Kidney glomerular epithelial cell (primary cell): ENCODE measurements at places on chromosomes 7 and 10.
A peak's percentile ranks its signal among the peaks of the same experiment; 100 is the strongest.

- no peak for DNase-seq
Observed at GRCh38 chr7:70063371-70063770, 465.1 kb downstream of the AUTS2 start.

DNA sequence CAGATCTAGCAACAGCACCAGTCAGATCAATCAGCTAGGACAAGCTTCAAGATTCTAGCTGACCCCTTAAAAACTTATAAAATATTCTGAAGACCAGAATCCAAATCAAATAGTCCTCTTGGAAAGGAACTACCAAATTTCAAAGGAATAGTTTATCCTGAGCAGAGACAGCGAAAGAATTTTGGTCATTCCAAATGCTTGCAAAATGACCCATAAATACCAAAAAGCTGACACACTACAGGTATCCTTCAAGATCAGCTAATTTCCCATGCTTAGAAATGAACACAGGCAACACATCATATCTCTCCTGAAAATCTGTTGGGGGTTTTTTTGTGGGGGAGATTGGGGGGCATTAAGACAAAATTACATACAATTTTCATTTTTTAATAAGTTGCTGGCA, 78.8 kb downstream of the PDSS1 start:
- no peak for DNase-seq

GRCh38 chr7:43395351-43395750, 187.6 kb upstream of the STK17A start:
- no peak for DNase-seq

DNA sequence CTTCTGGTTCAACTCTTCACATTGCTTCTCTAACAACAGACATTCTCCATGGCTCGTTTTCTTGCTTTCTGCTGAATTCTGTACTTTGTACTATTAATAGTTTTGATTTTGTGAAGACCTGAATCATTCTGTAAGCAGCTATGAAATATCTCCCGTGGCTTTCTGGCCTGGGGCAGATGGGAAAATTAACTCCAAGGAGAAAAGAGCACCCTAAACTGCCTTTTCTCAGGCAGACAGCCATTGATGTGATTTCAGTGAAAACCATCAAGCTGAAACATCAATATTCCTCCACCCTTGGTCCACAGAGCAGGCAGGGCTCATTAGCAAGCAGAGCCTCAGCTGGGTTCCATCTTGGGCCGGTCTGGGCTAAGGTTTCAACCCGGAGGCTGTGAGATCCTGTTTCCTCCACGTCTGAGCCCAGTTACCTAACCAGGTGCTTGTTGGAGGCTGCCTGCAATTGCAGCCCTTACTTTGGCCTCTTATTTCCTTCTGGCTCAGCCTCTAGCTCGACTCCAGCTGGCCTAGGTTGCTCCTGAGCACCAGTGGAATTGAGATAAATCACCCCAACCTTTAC, 21.1 kb upstream of the EZH2 start:
- no peak for DNase-seq

GRCh38 chr10:12719365-12719764, 282.1 kb downstream of the CCDC3 start:
- no peak for DNase-seq

DNA sequence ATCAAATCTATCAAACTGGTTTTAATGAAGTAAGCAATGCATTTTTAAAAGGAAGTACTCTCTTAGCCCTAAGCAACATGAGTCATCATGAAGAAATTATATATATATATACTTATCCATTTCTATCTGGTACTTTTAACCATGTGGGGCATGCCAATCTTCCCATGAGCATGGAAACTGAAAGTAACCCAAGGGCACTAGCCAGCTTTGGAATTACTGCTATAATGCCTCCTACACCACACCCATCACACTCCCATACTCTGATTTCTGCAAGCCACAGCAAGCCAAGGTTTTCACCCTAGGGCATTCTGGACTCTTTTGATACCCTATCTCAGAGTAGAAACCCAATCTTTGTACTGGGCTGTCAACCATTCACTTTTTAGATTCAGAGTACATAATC, 204.6 kb downstream of the IMMP2L start:
- DNase-seq: no peak

GRCh38 chr10:25646371-25646770, 287.7 kb upstream of the MYO3A start:
- DNase-seq: no peak

GRCh38 chr7:24905996-24906770, 73.8 kb downstream of the OSBPL3 start:
- peak; percentile 77 for DNase-seq

DNA sequence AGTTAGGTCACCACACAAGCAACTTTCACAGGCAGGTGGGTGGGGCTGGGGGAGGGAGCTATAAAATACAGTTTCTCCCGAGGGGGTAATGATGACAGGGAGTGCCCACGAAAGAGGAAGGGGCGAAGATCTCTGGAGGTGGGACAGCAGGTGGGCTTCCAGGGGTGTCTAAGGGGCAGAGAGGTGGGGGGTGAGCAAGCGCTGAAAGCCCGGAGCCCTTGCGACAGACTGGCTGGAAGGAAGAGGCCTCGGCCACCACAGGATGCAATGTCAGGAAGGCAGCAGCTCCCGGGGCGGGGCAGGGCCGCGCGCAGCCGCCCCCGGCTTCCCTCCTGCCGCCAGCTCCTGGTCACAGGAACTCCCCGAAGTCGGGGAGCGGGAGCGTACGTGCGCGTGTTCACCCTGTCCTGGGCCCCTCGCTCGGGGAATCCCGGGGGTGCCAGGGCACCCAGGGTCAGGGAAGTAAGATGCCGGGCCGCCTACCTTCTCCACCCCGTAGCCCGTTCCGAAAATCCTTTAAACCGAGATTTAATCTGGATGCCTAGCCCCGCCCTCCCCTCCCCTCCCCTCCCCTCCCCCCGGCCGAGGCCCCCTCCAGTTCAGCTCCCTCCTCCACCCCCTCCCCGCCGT, 105.2 kb upstream of the PPIF start:
- no peak for DNase-seq

GRCh38 chr10:26479766-26480492, 41.8 kb downstream of the APBB1IP start:
- no peak for DNase-seq
